Progenitor cell of endocrine pancreas (in vitro differentiated cells): ENCODE measurements at places on chromosomes 6 and 20. TPM values are rescaled to one million over a fixed set of nuclear protein-coding genes. Genes with fewer than 3 reads are reported as not detected.

DNA sequence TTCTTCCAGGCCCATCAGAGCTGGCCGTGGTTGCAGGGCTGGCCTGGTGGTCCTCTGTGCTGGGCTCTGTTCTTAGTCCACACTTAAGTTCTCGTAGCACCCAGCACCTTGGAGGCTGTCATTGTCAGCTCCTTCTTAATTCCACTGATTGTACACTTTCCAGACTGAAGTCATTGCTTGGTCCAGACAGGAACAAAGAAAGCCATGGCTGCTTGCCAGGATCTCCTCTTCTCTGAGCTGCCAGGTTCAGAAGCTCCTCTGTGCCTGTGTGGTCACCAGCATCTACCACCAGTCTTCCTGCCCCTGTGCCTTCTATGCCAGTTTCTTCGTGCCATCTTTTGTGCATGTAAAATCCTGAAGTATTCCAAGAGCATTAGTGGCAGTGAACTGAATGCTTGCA lies 39.5 kb upstream of the PCMTD2 start:
- no peak overlapping the region for H3K27ac ChIP-seq
- H3K36me3 ChIP-seq, result no peaks in the 10 kb centered on the region
- peaks cover 13% of the 10 kb centered on the region for H3K27me3 ChIP-seq
- no peak for DNase-seq

- H3K27me3 ChIP-seq, result peaks cover 90% of the 10 kb centered on the region
- H3K36me3 ChIP-seq, result no peaks in the 10 kb centered on the region
- H3K4me3 ChIP-seq, result peak overlapping the region; percentile 59
- H3K27ac ChIP-seq, result peak overlapping the region; percentile 69
Observed at GRCh38 chr6:45419571-45420082, 41.9 kb upstream of the SUPT3H start.

TMC2 gene
- not detected in 2 replicates for total RNA-seq

ABHD12 gene
- 51.3 and 54.9 TPM in 2 replicates for total RNA-seq

DNA sequence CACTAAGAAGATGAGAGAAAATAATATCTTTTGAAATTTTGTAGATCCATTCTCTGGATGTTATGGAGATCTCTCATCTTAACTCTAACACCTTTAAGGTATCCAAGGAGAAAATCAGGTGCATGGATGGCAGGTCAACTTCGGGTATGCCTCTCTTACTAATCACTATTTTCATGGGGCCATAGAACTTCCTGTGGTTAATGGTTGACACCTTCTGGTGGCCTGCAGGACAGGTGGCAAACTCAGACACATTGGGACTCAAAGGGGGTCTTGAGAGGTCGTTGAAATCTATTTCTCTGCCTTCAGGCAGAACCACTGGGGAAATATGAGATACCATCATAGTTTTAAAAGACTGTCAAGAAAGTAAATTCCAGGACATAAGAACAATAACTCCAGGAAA lies 76.5 kb downstream of the ADAT2 start:
- H3K36me3 ChIP-seq, result no peaks in the 10 kb centered on the region
- H3K4me1 ChIP-seq, result no peaks in the 10 kb centered on the region
- H3K27me3 ChIP-seq, result no peaks in the 10 kb centered on the region
- no peak overlapping the region for H3K27ac ChIP-seq
- no peak overlapping the region for H3K4me3 ChIP-seq
- DNase-seq, result no peak

- H3K4me1 ChIP-seq, result peaks cover 8% of the 10 kb centered on the region
- no peak for DNase-seq
Observed at GRCh38 chr6:108163644-108164542, 1.9 kb upstream of the NR2E1 start.

- no peaks in the 10 kb centered on the region for H3K27me3 ChIP-seq
- no peak for DNase-seq
- H3K4me3 ChIP-seq, result no peak overlapping the region
- H3K4me1 ChIP-seq, result peaks cover 15% of the 10 kb centered on the region
Observed at GRCh38 chr6:105382958-105383357, 19.9 kb downstream of the PREP start.

GRCh38 chr6:41713159-41713649 lies 22.2 kb downstream of the TFEB start:
- H3K4me3 ChIP-seq, result no peak overlapping the region
- H3K36me3 ChIP-seq, result no peaks in the 10 kb centered on the region
- H3K27ac ChIP-seq, result no peak overlapping the region
- H3K4me1 ChIP-seq, result no peaks in the 10 kb centered on the region

ME1 gene
- 7.9 and 9.5 TPM in 2 replicates for total RNA-seq

DNA sequence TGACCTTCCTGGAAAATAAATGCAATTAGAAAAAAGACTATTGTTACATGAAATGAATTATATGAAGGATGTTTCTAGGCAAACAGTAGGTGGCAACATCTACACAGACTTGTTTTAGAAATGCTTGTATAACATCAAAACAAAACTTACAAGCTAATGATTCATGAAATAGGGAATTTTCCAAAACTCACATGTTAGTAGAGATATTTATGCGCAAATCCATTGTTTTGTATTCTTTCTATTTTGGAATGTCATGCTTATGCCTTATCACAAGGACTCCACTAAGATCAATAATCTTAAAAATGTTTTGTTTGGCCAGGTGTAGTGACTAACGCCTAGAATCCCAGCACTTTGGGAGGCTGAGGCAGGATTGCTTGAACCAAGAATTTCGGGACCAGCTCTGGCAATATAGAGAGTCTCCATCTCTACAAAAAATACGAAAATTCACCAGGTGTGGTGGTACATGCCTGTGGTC lies 32.3 kb upstream of the LGSN start:
- peaks cover 29% of the 10 kb centered on the region for H3K4me1 ChIP-seq
- no peak for DNase-seq
- H3K4me3 ChIP-seq, result no peak overlapping the region
- H3K27ac ChIP-seq, result peak overlapping the region; percentile 79
- no peaks in the 10 kb centered on the region for H3K36me3 ChIP-seq
- no peaks in the 10 kb centered on the region for H3K27me3 ChIP-seq

HRH3 gene
- 0.10 TPM in 1 of 2 replicates, not detected in the other for total RNA-seq

DNA sequence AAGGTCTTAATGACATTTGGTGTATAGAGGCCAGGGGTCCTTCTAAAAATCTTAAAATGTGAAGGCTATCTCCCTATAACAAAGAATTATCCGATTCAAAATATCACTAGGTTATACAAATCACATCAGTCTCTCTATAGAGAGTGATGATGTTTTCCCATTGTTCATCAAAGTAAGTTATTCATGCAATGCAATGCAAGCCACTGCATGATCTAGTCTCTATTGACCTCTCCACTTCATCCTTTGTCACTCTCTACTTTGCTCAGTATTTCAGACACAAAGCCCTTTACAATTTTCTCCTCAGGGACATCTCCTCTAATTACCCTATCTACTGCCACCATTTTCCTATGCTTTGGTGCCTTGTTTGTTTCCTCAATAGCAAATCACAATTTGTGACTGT lies 628.0 kb downstream of the HTR1B start:
- no peak overlapping the region for H3K4me3 ChIP-seq
- no peaks in the 10 kb centered on the region for H3K36me3 ChIP-seq
- DNase-seq, result no peak
- no peaks in the 10 kb centered on the region for H3K4me1 ChIP-seq
- no peak overlapping the region for H3K27ac ChIP-seq
- no peaks in the 10 kb centered on the region for H3K27me3 ChIP-seq

DNA sequence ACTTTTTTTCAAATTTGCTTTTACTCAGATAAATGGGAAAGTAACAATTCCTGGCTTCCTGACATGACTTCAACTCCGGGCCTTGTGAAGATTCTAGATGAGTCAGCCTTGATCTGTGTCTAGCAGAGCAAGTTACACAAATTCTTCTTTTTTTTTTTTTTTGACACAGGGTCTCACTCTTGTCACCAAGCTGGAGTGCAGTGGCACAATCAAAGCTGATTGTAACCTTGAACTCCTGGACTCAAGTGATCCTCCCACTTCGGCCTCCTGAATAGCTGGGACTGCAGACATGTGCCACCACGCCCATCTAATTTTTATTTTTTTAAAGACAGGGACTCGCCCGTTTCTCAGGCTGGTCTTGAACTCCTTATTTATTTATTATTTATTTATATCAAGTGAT lies 7.3 kb upstream of the ARHGAP18 start:
- no peaks in the 10 kb centered on the region for H3K27me3 ChIP-seq
- H3K4me3 ChIP-seq, result no peak overlapping the region
- DNase-seq, result no peak
- peaks cover 4% of the 10 kb centered on the region for H3K4me1 ChIP-seq
- no peak overlapping the region for H3K27ac ChIP-seq
- no peaks in the 10 kb centered on the region for H3K36me3 ChIP-seq

SIRPB2 gene
- total RNA-seq, result not detected in 2 replicates

PAX1 gene
- total RNA-seq, result 1.3 and 3.3 TPM in 2 replicates

RBM38 gene
- 21.0 and 24.1 TPM in 2 replicates for total RNA-seq

- DNase-seq, result no peak
- H3K36me3 ChIP-seq, result peaks cover 4% of the 10 kb centered on the region
- no peak overlapping the region for H3K27ac ChIP-seq
- peaks cover 4% of the 10 kb centered on the region for H3K4me1 ChIP-seq
Observed at GRCh38 chr6:53294611-53295010, 54.1 kb downstream of the ELOVL5 start.

DNA sequence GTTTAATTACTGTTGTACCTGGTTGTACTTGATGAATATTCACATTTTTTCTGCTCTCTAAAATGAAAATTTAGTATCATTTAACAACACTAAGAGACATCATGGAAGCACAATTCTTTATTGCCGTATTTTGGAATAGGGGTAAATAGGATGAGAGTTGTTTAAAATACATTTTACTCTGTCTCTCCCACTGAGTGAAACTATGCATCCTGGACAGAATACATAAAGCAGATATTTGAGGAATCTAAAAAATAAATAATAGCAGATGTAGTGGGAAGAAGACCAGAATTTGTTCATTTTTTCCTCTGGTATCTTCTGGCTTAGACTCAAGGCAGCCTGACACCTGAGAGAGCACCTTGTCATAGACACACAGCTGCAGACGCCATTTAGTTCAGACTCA lies 119.1 kb upstream of the AHI1 start:
- no peaks in the 10 kb centered on the region for H3K36me3 ChIP-seq
- H3K4me3 ChIP-seq, result no peak overlapping the region
- DNase-seq, result no peak
- H3K27ac ChIP-seq, result no peak overlapping the region
- no peaks in the 10 kb centered on the region for H3K27me3 ChIP-seq
- H3K4me1 ChIP-seq, result no peaks in the 10 kb centered on the region

- H3K27me3 ChIP-seq, result no peaks in the 10 kb centered on the region
- no peak for DNase-seq
- no peak overlapping the region for H3K4me3 ChIP-seq
- no peak overlapping the region for H3K27ac ChIP-seq
Observed at GRCh38 chr6:84882768-84883766, 118.7 kb upstream of the TBX18 start.

DNA sequence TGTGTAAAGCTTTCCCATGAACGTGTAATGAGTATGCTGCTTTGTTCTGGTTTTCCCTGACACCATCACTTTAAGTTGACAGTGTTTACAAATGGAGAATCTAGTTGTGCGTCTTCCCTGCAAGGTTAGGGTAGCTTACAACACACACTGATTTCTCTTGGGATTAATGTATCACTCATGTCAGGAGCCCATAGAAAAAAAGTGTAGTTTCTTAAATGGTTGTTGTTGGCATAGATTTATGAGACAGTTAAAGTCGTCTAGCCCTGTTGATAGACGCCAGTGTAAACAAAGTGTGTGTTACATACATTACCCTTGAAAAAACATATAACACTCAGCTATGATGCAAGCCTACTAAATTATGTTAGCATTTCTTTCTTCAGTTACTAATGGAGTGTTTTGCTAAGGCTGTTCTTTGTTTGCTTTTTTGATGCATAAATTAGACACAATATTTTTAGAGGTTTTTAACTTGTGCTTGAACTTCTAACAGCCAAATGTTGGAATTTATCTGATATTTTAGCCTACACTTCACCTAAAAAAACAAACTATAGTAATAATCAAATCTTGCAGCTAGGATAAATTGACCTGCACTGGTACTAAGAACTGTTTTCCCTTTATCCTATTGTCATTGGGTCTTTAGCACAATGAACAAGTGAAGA lies 88.6 kb downstream of the RNF217 start:
- no peak overlapping the region for H3K4me3 ChIP-seq
- no peak for DNase-seq
- peaks cover 3% of the 10 kb centered on the region for H3K36me3 ChIP-seq

GPLD1 gene
- 6.6 and 7.4 TPM in 2 replicates for total RNA-seq

GRCh38 chr6:157668009-157668401 lies 155.0 kb upstream of the SNX9 start:
- no peak for DNase-seq
- no peak overlapping the region for H3K4me3 ChIP-seq
- no peaks in the 10 kb centered on the region for H3K36me3 ChIP-seq
- H3K27me3 ChIP-seq, result peaks cover 18% of the 10 kb centered on the region
- no peak overlapping the region for H3K27ac ChIP-seq

- H3K27ac ChIP-seq, result peak overlapping the region; percentile 33
- no peaks in the 10 kb centered on the region for H3K27me3 ChIP-seq
- no peak for DNase-seq
- no peak overlapping the region for H3K4me3 ChIP-seq
- peaks cover 5% of the 10 kb centered on the region for H3K36me3 ChIP-seq
Observed at GRCh38 chr20:35329435-35330139, 37.4 kb upstream of the FAM83C start.

DNA sequence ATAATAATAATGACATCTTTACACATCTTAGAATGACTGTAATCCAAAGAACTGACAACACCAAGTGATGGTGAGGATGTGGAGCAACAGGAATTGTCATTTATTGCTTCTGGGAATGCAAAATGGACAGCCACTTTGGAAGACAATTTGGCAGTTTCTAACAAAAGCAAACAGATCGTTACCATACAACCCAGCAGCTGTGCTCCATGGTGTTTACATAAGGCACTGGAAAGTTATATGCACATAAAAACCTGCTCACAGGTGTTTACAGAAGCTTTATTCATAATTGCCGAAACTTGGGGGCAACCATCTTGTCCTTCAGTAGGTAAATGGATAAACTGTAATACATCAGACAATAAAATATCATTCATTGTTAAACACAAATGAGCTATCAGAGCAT lies 18.3 kb upstream of the ASF1A start:
- H3K4me3 ChIP-seq, result no peak overlapping the region
- no peak for DNase-seq
- H3K27ac ChIP-seq, result no peak overlapping the region
- no peaks in the 10 kb centered on the region for H3K27me3 ChIP-seq

DNA sequence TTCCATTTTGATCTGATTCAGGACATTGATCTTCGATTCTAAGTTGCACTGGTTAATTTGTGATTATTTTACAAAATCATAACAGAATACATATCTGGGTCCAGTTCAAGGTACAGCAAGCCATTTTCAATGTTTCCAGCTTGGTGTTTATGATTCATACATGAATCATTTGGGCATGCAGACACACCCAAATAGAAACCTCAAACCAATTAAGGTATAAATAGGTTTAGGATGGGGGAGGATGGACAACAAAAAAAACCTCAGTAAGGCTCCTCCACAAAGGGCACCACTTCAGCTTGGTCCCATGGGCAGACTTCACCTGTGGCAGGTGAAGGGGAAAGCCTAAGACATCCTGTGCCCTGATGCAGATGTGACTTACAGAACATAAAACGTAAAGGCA lies 192.7 kb downstream of the KHDC1L start:
- DNase-seq, result no peak
- H3K4me3 ChIP-seq, result no peak overlapping the region
- peaks cover 16% of the 10 kb centered on the region for H3K4me1 ChIP-seq
- H3K36me3 ChIP-seq, result no peaks in the 10 kb centered on the region

GRCh38 chr20:14984768-14985622 lies 647.6 kb upstream of the FLRT3 start:
- no peak overlapping the region for H3K4me3 ChIP-seq
- peaks cover 16% of the 10 kb centered on the region for H3K36me3 ChIP-seq
- H3K27ac ChIP-seq, result peak overlapping the region; percentile 68
- no peak for DNase-seq
